Left renal pelvis (tissue), 4 donors: ENCODE measurements at places on chromosomes 3 and 15.

- DNase-seq: no peak
Observed at GRCh38 chr3:8464668-8465067, 37.0 kb upstream of the LMCD1 start.

DNA sequence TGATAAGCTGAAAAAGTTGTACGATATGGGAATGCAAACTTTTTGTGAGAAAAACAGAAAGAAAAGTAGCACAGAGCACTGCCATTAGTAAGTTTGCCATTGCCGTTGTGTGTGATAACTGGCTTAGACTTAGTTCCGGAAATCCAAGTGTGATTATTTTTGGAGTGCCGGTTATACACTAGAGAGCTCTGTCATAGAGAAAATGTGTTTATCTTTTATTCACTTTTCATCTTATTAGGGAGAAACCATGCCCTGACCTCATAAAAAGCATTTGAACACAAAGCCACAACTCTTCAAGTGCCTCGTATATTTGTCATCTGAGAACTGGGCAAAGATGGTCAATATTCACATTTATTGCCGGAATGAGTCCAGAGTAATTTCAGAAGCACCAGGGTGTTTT lies 36.1 kb downstream of the CTDSPL start:
- DNase-seq: no peak

DNA sequence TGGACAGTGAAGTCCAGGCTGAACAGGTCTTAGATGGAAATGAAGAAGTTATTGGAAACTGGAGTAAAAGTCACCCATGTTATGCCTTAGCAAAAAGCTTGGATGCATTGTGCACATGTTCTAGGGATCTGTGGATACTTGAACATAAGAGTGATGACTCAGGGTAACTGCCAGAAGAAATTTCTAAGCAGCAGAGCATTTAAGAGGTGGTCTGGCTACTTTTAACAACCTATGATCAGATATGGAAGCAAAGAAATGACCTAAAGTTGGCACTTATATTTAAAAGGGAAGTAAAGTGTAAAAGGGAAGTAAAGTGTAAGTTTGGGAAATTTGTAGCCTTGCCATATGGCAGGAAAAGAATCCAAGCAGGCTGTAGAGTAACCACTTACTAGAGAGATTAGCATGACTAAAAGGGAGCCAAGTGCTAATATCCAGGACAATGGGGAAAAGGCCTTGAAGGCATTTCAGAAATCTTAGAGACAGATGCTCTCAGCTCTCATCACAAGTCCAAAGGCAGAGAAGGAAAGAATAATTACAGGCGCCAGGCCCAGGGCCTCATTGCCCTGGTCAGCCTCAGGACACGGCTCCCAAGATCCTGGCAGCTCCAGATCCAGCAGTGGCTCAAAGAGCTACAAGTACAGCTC lies 73.9 kb upstream of the KCNH8 start:
- no peak for DNase-seq

DNA sequence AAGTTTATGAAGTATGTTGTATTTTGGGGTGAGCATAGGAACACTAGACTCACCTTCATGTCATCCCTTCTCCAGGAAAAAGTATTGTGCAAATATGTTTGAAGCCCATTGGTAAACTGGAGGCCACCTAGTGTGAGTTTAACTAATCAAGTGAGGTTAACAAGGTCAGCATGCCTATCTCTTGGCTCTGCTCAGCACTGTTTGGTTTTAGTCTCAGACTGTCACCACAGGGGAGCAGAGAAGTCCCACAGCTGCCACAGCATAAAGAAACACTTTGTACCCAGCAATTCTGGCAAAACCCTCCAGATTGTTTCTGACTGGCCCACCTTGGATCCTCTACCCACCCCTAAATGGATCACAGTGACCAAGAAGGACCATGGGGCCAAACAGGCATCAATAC lies 152.7 kb downstream of the FEZF2 start:
- no peak for DNase-seq

DNA sequence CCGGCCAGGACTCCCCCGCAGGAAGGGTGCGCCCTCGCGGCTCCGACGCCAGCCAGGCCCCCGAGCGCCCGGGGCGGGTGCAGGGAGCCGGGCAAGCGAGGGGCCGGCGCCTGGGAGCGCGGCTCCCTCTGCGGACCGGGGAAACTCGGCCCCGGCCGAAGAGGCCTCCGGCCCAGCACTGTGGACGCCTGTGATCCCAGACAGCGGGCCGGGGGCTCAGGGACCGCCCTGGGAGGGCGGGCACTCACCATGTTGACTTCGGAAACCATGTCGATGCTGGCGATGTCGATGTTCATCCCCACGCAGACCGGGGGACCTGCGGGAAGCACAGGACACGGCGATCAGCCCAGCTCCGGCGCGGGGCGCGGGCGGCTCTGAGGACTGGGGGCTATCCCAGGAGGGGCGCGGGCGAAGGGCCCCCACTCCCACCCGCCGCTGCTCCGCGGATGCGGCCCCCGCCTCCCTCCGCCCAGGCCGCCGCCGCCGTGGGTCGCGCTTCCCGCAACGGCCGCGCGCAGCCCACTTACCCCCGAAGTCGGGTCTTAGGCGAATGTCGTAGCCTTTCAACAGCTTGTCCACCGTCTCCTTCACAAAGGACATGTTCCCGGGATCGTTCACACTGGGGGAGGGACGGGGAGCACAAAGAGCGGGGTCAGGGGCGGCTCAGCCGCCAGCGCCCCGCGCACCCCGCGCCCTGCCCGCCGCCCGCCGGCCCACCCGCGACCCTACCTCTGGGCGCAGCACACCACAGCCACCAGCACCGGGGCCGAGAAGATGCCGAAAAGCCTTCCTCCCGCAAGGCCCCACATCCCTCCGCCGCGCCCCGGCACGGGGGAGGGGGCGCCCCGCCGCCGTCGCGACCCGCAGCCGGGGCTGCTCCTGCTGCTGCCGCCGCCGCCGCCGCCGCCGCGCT lies at the start of gene GABRB3:
GABRB3 (minus strand) TSS at position 913 of the 913 bp plus-strand sequence.
- DNase-seq: no peak

DNA sequence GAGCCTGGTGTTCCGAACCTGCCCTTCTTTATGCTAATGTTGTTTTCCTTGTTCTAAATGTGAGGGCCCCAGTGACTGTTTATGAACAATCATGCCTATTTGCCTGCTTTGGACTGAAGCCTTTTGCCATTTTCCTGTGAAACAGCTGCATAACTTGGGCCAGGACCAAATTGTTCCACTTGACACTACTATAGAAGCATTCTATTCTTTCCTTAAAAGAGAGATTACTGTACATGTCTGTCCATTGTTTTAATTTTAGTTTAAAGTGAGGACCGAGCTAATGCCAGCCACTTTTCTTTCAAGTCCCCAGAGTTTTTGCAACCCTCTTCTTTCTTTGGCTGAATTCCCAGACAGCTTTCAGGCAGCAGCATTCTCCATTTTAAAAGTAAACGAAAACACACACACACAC lies 980.3 kb downstream of the CADM2 start:
- no peak for DNase-seq

DNA sequence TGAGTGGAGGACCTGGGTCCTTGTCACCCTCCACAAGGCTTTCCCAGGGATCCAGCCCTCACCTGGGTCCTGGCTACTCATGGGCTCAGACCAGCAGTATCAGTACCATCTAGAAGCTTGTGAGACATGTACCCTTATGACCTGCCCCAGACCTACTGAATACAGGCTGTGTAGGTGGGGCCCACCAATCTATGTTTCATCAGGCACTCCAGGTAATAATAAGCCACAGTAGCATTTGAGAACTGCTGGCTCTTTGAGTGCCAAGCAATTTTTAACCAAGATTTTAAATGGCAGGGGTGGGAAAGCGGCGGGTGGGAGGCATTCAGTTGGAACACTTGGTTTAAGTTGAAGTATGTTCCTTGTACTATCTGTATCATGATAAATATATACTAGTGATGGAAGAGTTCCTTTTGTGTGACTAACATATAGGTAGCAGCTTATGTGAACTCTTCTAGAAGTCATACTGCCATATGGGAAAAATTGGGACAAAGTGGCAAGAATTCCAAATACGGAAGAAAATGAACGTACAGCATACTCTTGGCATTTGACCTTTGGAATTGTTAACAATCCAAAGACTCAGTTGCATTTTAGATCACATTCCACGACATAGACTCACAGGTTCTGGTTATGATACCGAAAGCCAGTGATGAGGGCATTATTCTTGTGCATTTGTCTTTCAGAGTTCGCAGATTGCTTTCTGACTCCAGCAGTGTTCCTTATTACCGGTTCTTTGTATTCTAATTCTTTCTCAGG lies 190.4 kb downstream of the GHSR start:
- DNase-seq: no peak

DNA sequence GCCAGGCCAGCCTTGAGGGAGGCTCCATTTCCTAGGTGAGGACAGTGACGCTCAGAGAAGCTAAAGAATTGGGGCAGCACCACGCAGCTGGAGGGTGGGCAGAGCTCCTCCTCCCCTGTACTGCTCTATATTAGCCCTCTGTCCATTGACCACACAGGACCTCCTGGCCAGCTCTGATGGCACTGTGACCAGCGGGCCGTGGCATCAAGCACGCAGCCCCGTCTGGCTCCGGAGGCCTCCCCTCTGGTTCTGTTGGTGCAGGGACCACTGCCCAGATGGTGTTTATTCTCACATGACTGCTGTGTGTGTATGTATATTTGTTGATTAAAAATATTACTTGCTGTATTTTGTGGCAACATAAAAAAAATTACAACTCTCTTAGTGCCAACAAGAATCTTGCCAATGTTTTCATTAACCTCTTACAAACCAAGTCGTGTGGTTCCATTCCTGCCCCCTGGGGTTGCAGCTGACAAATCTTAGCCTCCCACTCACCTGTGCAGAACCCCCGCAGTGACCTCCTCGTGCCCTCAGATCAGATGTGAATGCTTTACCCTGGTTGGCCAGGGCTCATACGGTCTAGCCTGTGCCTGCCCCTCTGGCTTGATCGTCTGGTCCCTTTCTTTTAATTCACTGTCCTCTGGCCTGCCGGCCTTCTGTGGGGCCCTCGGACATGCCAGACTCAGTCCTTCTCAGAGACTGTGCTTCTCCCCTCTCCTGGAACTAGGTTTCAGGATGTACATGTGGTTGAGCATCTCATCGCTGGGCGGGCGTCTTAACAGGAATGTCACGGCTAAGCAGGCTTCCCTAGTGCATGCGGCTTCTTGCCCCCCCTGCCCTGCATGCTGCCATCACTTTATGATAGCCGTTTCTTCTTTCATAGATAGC lies 14.8 kb downstream of the CHCHD6 start:
- DNase-seq: no peak

DNA sequence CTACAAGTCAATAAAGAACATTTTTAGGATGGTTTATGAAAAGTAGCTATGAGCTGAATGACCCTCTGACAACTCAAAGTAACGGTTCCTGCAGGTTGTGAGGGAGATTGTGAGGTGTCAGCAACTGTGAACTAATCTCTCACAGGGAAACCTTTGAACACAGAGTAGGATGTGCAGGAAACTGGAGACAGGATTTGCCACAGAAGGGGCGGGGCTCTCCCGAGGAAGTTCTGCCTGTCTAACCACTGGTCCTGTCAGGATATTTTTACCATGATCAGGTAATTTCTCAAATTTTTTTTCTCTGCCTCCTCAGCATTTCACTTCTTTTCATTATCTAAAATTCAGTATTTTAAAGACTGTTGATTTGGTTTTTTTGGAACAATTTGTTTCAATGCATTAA lies 33.3 kb downstream of the LEO1 start:
- DNase-seq: no peak

DNA sequence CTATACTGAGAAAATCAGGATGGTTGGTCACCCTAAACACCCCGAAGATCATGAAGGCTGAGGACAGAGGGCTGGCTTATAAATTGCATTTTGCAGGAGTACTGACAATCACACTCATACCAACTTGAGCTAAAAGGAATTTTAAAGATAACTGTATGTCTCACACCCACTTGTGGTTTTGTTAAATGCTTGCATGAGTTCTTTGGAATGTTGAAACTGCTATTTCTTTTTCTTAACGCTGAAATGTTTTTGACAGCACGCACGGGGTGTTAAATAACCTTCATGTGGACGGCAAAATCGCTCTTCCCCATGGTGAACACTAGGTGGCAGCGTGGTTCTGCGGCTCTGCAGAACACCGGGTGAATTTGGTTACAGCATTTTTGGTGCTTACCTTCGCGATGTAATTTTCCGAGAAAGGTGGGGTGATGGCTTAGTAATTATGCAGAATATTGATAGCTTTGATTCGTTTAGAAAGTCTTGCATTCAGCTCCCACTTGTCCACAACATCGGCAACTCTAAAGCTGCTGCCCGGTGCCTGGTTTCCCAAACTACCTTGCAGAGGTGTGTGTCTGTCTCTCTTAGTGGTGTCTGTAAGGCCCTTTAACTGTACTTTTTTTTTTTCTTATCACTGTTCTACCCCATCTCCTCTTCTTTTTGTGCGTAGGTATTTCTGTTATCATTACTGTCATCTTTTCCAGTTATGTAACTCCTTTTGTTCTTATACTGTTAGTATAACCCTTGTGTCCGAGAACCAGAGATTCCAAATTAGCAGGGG lies 51.7 kb downstream of the ARNT2 start:
- DNase-seq: peak; percentile 31

DNA sequence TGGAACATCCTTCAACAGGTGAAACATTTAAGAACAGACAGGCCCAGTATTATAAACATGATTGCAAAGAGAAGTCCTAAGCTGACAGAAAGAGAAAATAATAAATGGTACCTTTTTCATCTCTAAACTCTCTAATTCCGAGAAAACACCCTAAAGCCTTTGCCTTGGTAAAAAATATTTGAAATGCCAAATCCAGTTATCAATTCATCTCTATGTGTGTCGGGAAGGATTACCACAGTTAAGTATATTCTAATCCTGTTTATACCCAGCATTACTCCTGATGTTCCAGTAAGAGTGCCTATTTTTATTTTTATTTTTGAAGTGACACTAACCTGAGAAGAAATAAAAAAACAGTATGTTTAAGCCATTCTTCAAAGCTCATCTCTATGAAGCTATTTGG lies 219.3 kb upstream of the NANOGP8 start:
- DNase-seq: no peak

DNA sequence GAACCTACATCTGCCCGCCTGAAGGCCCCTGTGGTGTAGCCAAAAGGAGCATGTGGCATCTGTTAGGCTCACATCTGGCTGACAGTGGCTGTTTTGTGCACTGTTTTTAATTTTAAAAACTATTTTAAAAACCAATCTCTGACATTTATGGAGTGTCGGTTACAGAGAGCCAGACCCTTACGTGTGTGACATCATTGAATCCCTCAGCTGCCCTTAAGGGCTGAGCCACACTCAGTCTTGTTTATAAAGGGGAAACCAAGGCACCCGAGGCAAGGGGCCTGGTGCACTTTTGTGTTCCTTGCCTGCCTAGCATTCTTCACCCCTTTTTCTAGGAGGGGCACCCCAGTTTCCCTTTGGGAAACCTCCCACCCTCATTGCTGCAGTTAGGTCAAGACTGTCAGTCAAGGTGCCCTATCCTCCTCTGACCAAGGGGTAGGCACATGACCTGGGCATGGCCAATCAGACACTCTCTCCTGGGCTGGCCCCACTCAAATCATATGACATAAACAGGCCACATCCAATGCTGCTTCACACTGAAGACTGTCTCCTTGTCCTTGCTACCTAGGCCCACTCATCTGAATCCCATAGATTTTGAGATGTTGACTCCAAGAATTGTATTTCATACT lies 105.3 kb downstream of the LSM3 start:
- no peak for DNase-seq

DNA sequence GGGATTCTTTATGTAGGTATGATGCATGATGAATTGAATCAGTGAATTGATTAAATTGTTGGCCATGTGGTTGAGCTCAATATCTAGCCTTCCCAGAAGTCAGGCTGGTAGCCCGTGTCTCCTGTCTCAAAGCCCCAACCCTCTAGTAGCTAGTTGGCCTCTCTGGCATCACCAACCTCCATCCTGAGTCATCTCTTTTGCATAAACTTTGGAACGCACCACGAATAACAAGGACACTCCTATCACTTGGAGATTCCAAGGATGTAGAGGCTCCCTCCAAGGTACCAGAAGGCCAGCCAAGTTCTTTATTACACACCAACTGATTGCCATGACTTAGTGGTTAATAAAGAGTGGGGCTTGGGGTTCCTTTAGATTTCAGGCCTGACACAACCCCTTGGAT lies 148.4 kb downstream of the APBA2 start:
- DNase-seq: no peak
